ENCODE measurements at places on chromosomes 7 and 10. TPM values are rescaled to one million over a fixed set of nuclear protein-coding genes. Genes with fewer than 3 reads are reported as not detected.
A peak's percentile ranks its signal among the peaks of the same experiment; 100 is the strongest.

The OR13A1 gene
- total RNA-seq = not detected

The CALML3 gene
- not detected for total RNA-seq

The SFTPA1 gene
- total RNA-seq = not detected

The PAX4 gene
- total RNA-seq = not detected

The THSD7A gene
- total RNA-seq = 11.4 TPM

The CHAT gene
- total RNA-seq = not detected

The PDAP1 gene
- total RNA-seq = 71.6 TPM

The GIMAP2 gene
- 7.2 TPM for total RNA-seq

The ZNF853 gene
- 12.2 TPM for total RNA-seq

DNA sequence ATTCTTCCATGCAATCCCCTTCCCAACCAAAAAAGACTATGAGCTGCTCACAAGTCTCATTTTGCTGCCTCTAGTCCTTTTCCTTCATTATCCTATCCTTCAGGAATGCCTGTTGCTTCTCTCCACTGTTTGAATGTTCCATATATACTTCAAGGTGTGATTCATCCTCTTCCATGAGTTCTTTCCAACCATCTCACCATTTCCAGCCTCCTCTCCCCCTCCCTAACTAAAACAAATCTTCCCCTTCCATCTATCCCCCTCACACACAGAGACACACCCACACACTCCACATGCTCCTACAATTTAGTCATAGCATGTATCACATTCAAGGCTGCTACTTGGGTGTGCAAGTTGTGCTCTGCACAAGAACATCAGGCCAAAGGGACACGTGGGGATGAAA is 254.3 kb downstream of the DYNC1I1 start:
- no peak for DNase-seq

GRCh38 chr10:87068281-87068680 is 26.4 kb downstream of the GLUD1 start:
- no peak for DNase-seq

- DNase-seq = no peak
Observed at GRCh38 chr7:30734497-30734896, 17.4 kb upstream of the INMT start.

DNA sequence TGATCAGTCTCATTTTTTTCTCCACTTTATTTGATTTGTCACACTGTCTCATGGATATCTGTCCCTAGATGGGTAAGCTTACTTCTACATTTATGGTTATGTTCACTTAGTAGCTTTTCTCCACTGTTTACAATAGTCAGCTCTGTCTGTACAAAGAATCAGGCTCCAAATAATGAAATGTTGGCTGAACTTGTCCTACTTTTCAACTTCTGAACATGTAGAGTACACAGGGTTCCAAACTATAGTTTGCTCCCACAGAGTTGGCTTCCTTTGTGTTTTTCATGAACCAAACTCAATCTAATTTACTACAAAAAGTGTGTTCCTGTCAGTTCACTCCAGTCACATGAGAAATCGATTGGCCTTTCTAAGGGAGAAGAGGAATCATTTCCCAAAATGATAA is 175.0 kb downstream of the CCDC71L start:
- no peak for DNase-seq

- DNase-seq = no peak
Observed at GRCh38 chr10:21260506-21261149, 264.9 kb downstream of the SKIDA1 start.

DNA sequence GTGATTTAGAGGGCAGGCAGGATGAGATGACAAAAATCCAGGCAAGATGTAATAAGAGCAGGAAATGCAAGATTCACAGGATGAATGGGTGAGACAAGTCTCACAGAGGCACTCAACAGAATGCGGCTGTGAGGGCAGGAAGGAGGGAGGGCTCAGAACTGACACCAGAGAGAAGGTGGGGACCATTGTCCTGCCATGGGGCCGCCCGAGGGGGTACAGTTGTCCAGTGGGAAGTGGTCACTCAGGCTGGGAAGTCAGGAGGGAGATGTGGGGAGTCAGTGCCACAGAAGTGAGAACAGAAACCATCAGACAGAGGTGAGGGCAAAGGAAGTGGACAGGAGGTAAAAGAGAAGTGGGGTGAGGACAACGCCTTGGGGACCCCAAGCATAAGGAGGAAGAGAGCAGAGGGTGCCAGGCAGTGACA is 8.9 kb downstream of the HIP1 start:
- no peak for DNase-seq

- DNase-seq = no peak
Observed at GRCh38 chr10:33800986-33801385, 466.5 kb upstream of the NRP1 start.

DNA sequence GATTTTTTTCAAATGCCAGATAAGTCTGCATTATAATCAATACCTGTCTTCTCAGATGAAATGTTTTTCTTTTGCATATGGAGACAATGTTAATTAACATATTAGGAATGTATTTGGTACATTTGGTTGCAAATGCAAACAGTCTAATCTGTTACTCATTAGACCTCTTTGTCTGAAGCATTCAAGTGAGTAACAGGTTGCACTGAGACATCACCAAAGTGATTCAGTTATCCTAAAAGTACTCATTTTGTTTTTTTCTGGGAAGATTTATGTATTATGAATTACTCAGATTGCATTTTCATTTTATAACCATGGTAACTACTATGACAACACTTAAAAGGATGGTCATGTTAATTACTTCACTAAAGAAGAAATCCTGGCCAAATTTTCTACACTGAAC is 513.6 kb downstream of the HTR7 start:
- DNase-seq = no peak

DNA sequence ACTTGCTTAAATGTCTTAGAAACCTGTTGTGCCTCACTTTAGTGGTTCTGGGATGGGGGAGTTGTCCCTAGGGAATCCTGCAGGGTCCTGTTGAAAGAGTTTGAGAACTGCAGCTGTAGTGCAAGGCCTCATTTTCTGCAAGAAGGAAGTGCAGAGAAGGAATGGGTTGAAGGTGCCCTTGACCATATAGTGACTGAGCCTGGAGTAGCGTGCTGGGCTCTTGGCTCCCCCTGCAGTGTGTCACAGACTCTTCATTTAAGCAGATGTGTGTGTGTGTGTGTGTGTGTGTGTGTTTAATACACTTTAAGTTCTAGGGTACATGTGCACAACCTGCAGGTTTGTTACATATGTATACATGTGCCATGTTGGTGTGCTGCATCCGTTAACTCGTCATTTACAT is 92.2 kb downstream of the GRK5 start:
- no peak for DNase-seq

GRCh38 chr10:108184114-108184513 is 1019.6 kb upstream of the SORCS1 start:
- DNase-seq = no peak

DNA sequence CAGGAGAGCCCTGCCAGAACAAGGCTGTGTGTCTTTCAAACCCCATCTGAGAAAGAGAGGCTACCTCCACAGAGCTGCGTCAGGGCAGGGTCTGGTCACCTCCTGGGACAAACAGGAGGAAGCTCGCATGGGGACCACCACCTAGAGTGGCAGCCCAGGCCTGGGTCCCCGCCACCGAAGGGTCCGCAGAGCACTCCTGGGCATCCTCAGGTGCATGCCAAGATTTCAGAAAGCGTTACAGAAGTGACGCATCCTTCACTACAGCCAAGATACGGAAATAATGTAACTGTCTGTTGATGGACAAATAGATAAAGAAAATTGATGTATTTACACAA is 42.6 kb downstream of the GSDME start:
- no peak for DNase-seq

DNA sequence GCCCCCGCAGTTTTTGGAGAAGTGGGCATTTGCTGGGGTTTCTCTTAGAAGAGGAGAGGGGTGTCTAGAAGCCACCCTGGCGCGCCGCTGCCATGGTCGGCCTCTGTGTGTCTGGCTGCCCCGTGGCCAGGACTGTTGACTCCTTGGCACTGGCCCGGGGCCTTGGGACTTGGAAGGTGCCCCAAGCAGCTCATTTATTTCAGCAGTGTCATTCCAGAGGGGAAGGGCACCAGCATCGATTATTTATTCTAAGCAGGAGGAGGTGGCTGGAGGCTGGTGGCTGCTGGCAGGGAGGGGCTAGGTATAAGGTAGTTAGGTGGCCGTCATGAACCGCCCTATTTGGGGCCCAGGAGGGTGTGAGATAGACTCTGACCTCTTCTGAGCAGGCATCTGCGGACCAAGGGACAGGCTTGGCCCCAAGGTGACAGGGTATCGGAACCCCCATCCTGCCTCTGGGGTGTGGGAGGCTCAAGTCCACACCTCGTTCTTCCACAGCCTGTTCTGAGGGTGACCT is 1.6 kb downstream of the GTF2IRD1 start:
- peak; percentile 8 for DNase-seq

GRCh38 chr7:158017111-158018097 is 570.2 kb downstream of the PTPRN2 start:
- DNase-seq = no peak

DNA sequence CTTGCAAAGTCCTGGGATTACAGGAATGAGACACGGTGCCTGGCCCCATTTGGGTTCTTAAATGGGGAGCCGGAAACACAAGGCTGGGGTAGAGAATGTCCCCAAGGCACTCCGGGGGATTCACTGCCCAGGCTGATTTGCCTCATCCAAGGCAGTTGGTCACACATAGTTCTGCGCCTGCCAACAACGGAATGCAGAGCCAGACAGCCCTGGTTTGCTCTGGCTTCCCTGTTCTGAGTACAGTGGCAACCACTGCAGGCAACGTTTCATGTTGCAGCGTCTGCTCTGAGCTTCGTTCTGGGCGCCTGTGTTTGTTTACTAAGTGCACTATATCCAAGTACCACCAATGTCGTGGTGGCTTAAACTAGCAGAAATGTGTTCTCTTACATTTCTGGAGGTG is 61.7 kb upstream of the C1QL3 start:
- no peak for DNase-seq

DNA sequence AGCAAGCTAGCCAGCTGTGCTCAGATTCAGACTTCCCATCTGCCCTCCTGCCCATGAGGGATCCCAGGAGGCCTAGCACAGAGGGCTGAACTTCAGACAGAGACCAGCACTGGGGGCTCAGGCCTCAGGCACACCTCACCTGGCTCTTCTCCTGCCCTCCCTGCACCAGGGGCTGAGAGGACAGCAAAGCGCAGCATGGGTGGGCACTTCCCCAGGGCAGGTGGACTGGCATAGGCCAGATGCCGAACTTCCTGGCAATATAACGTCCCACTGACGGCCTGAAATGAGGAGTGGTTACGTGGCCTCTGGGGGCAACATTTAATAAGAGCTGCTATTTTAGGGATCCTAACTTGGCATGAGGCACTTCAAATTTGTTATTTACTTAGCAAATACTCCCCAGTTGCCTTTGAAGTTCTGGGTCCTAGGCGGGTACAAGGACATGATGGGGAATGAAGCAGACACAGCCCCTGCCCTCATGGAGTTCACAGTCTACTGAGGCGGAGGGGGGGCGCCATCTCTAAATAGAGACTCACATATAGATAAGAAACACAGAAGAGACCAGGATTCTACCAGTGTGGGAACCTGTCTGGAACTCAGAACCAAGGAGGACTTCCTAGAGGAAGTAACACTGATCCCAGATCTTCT is 101.8 kb upstream of the ZMIZ1 start:
- DNase-seq = no peak

DNA sequence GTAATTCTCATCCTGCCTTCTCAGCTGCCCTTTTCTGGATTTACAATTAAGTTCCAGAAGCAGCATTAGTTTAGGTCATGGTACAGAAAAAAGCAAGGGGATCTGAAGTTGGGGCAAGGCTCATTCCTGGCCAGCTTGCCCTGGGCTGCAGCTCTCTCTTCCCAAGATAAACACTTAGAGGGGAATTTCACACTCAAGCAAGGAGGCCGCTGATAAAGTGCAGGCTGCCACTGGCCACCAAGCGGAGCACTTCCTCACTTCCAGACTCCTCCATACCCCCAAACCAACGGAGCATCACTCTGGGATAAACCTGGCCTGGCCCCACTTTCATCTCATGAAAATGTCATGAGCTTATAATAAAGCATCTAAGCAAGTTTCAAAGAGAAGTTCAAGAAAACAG is 445.5 kb upstream of the MKI67 start:
- no peak for DNase-seq

DNA sequence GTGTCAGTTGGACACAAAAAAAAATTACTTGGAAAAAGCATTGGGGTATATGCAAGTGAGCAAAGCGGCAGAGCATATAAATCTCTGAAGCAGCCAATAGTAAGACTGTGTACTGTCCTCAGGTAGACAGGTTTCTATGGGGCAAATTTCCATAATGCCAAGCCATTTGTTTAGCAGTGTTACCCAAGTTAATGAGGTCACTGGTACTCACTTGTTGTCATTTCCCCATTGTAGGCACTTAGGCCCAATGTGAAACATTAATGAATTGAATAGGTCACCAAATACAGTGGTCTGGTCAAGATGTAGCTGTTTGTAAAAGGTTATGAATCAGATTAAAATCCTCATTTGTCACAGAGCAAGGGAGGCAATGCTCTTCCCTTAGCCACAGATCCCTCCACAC is 27.5 kb downstream of the HOXA1 start:
- no peak for DNase-seq
